Stimulated activated CD8-positive, alpha-beta memory T cell treated with anti-CD3 and anti-CD28 coated beads, Interleukin-12 subunit alpha, Interleukin-12 subunit beta, amount 100 ng/mL, for 4 hours (primary cell): ENCODE measurements at places on chromosomes 5 and 9.

DNA sequence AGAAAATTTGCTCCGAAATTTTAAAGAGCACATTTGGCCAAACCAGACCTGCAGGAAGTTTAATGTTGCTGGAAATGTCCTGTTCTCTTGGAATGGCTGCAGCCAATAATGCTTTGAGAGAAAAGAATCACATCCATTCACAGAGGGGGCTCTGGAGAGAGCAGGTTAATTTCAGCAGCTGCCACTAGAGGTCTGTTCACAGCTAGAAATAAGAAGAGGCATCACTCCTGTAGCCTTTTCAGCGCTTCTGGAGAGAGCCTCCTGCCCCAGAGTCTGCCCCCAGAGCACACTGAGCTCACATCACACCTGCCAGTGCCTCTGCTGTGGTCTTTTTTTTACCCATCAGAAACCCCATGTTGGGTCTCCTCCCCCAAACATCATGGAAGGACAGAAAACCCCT, 124.8 kb upstream of the RAD23B start:
- DNase-seq, result no peak

- no peak for DNase-seq
Measured at GRCh38 chr5:116381201-116381600, 193.4 kb downstream of the SEMA6A start.

DNA sequence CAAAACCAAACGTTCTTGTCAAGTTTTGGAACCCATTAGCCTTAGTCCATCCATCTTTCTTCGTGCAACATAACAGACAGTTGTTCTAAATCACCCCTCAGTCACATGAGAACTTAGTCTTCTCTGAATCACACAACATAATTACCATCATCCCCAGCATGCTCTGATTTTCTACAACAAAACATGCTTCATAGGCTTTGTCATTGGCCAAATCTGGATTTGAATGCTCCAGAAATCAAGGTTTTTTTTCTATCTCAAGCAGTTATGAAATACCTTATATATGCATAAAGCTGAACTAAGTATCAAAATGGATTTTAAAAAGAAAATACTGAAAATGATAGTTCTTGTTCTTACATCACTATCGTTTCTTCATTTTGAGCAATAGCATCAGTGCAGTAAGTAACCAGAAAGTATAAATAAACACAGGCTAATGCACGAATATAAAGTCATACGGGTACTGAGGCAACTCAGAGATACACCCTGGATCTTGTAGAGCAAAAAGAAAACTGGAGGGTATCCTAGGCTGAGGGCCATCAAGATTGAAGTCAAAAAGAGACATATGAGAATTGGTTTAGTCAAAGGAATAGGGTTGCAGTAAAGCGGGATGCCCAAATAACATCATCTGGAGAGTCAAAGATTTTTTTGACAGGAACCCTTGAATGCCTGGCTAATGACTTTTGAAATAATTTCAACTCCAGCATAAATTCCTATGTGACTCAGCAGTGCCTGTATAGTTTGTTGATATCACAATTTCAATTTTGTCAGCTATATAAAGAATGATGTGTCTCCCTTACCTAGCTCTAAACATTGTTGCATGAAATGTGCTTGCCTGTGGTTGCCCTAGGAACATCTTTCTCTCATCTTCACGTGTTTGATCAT, 164.7 kb downstream of the ADAMTSL1 start:
- no peak for DNase-seq

DNA sequence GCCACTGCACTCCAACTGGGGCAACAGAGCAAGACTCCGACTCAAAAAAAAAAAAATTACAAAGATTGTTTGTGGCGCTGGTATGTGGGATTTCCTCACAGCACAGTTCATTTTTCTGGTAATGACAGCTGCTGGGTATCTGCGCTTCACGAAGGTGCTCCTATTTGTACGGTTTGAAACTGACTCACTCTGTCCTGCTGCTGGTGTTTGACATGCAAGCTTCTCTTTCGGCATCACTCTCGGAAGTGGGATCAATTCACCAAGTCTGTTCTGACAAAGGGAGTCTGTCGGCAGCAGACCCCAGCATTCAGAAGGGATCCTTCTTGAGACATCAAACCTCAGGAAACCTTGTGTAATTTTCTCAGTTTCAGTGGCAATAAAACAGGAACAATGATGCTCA, 26.3 kb downstream of the MAML1 start:
- DNase-seq, result no peak

- no peak for DNase-seq
Measured at GRCh38 chr9:22913026-22913425, 466.4 kb downstream of the DMRTA1 start.

- no peak for DNase-seq
Measured at GRCh38 chr9:2608276-2608675, 13.3 kb upstream of the VLDLR start.

DNA sequence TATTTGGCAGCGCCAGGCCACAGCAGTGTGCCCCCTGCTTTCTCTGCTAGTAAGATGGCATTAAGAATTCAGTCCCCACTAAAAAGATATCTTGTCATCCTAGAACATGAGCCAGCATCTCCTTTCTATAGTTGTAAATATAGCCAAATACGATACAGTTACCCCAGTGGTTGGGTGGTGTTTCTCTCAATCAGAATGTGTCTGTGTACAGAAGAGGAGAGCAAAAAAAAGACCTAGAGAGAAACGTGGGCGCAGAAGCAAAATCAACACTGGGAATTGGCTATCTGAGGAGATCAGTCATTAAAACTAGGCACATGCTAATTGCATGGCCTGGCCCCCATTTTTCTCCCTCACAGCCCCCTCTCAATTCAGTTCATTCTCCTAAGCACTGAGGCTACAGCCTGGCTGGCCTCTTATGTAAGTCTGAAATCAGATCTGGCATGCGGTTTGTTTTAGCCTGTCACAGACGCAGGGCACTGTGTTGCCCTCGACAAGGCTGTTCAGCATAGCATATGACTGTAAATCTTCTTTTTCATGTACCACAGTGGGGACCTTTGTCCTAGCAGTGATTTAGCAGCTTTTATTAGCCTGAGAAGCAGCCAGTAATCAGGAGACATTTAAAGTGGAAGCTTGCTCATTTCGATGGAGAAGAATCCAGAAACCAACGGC, 57.8 kb downstream of the RORB start:
- no peak for DNase-seq

DNA sequence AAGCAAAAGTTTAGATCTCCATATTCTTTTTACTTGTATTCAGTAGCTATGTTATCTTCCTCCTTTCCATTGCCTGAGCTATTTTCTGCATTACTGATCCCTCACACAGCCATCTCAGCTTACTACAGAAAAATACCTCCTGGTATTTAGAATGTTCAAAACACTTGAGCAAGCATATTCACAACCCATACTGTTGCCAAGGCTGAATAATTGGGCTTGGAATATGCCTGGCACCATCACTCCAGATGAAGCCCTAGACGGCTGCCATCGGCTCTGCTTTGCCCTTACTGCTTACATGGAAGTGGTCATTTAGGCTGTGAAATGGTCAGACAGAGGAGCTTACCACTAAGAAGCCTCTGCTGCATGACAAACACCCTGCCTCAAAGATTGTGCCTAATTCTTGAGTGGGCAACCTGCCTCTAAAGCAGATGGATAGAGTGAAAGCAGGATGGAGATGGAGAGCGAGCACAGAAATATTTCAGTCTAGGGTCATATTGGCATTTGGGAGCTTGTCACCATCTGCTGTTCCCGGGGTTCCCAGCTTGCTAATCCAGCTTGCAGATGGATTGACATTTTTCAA, 92.5 kb upstream of the TAS2R1 start:
- no peak for DNase-seq

GRCh38 chr5:141992349-141992963, 20.4 kb downstream of the GNPDA1 start:
- peak; percentile 40 for DNase-seq
